ENCODE measurements at places on chromosomes 7 and 10.

DNA sequence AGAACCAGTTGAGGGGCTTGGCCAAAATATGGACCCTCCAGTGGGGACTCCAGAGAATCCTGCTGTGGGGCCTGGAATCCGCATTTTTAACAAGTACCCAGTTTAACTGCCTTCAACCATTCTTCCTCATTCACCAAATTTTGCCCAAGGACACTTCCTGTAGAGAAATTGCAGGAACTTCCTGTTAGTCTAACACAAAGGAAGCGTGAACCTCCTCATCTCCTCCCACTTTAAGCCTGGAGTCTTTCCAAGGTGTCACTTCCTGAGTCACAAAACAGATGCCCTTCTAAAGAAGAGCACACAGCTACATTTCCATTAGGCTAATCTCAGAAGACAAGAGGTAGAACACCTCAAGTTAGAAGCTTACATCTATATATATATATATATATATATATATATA, 188.4 kb downstream of the PPP1R17 start:
- DNase-seq = no peak

DNA sequence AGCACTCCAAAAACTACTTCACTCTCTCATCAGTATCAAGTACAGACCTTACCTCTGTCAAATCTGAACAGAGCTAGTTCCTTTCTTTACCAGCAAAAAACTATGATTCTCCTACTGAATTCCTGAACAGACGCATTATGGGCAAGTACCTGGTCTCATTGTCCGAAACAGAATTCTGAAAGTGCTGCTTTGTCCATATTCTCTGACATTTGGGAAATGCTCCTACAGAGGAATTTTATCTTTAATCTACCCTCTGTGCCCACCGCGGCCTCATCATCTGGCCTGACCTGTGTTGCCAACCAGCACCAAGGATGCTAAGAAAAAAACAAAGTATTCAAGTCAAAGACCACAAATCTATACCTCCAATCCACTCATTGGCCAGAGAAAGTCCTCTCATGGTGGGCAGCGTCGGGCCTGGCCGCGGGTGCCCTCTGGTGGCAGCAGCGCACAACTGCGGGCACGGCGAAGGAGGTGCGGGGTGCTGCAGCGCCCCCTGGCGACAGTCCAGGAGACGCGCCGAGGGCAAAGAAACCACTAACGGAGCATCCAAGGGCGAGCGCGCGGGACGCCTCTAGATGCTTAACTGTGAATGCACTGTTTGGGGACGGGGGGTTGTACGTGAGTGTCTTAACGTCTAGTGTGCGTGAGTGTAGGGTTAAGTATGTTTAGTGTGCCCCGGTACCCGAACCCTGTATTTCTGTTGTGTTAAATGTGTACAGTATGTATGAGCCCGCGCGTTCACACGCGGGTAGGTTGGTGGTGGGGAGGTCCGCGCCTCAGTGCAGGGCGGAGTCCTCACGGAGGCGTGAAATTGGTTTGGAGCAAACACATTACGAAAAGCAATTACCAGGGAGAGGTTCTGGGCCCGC, 5.0 kb upstream of the GBX1 start:
- DNase-seq = peak; percentile 89

- DNase-seq = no peak
These were observed 184.3 kb downstream of the NRP1 start for GRCh38 chr10:33150146-33150545.

DNA sequence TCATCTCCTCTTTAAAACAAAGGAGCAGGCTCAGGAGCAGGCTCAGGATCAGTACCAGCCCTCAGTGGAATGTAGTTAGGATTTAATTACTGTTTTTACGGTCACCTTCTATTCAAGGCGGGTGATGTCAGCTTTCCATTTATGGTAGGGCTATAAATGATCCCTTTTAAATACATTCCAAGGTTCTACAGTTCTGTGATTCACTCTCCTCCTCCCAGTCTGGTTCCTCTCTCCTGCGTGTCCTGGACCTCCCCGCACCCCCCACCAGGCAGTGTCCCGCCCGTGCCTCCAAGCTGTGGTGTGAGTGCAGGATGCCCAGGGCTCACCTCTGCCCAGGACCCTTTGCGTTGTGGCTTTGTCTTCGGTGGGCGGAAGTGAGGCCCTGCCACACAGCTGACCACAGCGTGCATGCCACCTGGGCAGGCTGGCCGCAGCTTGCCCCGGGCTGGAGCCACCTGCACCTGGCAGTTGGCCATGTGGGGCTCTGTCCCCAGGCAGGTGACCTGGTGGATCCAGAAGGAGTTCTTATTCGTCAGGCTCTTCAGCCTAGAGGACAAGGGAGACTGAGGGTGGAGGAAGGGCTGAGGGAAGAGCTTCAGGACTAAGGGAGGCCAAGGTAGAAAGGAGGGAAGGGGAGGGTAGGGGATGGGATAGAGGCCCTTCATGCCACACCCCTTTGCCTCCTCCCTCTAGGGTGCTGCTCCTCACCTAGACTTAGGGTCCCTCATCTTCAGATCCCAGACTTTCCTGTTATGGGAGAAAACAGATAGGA, 9.1 kb downstream of the LOXL4 start:
- peak; percentile 33 for DNase-seq

DNA sequence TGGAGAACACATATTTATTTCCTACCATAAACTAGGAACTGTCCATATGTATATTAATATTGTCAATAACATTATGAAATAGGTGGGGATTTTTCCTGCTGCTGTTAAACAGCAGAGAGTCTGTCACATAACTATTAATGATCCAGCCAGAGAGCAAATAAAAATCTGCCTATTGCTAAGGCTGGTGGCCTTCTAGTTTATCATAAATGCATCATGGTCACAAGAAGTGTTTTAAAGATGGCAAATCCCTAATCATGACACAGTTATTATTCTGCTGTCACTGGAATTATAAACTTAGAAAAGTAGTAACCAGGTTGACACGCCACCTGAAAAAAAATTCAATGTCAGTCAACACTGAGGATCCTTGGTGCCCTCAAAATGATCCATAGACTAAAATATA, 132.3 kb downstream of the HGF start:
- no peak for DNase-seq

DNA sequence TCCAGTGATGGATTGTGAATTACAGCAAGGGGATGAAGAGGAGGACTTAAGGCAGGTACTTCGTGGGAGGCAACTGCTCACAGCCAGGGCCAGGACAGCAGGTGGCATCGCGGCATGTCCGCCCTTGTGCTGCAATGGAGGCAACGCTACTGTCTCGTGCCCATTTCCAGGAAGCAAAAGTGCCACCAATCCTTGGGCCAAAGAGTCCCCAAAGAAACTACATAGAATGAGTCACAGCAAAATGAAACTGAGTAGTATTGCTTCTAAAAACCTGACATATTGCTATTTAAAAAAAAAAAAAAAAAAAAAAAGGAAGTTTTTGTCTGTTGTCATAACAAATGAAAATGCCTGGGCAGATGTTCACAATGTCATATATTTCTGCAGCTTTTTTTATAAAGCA, 46.6 kb downstream of the RSU1 start:
- DNase-seq = no peak

DNA sequence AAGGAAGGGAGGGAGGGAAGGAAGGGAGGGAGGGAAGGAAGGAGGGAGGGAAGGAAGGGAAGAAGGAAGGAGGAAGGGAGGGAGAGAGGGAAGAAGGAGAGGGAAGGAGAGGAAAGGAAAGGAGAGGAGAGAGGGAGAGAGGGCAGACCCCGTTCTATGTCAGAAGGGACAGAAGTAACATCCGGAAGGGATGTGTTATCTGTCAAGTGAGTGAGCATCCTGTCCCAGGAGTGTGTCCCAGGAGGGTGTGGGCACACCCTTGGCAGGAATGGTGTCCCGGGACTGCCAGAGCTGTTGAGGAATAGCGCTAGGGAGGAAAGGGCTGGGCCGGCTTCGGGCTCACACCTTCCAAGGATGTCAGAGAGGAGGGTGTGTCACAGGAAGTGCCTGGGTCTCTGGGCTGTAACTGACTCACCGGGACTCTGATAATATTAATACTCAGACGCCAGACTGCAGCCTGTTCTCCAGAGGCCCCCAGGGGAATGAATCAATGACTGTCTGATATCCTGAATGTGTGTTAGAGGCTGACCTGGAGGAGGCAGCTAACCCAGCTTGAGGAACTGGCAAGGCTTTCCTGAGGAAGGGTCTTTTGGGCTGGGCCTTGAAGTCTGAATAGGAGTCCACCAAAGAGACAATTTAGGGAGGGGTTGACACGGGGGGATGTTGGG, 125.6 kb upstream of the TNRC18 start:
- DNase-seq = no peak

DNA sequence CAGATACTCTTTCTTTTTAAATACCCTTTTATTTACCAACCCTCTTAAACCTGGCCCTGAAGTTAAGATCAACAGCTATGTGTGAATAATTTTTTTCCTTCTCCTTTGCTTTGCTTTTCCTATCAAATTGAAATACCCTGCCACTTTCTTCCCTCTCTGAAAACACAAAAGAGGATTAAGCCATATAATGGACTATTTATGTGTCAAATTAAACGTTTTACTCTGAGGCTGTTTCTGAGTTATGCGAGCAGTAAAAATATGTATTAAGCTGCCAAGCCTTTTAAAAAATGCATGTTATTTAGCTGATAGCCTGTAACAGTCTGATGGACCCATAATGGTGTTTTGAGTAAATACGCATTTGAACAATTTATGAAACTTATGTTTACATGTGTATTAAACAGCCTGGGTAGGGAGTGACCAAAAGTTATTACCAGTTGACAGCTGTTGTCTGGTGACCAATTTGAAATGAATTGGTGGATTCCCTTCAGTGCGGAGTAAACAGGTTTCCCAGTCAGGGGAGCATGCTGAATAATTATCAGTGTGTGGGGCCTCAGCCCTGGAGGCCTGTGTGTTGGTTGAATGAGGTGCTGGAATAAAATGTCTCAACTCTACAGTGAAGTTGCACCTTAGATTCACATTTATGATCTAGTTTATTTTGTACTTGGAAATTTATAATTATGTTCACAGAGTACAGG, 89.6 kb downstream of the AUTS2 start:
- no peak for DNase-seq

DNA sequence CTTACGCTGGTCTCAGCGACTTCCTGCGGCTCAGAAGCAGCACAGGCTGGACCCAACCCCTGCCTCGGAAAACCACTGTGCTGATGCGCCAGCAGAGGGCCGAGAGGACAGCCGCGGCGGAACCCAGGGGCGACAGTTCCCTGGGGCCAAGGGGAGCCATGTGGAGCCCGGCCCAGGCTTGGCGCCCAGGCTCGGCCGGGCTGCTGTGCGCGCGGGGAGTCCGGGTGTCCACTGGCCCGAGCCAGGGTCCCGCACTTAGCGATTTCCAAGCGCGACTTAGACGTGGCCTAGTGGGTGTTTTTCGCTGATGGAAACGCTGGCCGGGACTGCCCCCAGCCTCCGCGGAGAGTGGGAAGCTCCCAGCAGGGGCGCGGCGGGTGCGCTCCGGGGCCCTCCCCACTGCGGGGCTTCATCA, 18.6 kb upstream of the ZNF32 start:
- peak; percentile 73 for DNase-seq

- no peak for DNase-seq
These were observed 6.0 kb upstream of the GNB2 start for GRCh38 chr7:100667331-100668068.

DNA sequence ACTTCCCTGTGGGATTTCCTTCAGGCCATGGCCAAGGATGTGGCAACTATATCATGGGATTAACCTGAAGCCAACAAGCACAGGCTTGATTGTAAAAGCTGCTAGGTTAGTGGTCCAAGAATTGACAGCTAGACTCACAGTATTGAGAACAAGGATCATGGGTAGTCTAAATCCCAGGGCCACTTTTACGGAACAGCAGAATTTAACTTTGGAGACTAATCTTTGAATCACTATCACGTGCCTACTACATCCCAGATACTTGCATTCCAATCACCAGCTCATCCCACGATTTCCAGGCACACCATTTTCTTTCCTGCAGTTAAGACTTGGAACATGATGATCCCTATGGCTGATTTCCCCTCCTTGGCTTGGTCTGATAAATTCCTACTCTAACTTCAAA, 65.6 kb upstream of the ADO start:
- no peak for DNase-seq

DNA sequence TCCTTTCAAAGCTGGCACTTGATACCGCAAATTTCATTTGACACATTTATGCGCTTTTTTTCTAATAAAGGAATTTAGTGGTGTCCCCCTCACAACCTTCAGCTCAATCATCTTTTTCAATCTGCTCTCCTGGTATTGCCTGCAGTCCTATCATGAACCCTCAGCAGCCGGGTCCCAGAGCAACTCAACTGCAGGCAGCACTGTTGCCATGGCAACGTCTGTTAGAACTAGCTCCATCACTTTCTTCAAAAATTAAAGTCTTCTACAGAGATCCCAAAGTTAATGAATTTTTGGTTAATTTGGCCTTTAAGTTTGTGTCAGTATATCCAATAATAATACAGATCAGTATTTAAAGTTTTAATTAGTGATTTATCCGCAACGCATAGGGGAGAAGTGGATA, 136.1 kb upstream of the TARP start:
- DNase-seq = no peak

DNA sequence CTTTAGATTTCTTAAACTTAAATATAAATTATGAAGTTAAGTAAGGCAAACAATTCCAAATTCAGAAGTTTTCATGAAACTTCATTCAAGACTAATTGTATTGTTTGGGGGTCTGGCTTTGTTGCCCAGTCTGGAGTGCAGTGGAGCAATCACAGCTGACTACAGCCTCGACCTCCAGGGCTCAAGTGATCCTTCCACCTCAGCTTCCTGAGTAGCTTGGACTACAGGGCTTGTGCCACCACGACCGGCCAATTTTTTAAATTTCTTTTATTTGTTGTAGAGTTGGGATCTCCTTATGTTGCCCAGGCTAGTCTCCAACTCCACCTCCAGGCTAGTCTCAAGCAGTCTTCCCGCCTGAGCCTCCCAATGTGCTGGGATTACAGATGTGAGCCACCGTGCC, 12.5 kb downstream of the P4HA1 start:
- no peak for DNase-seq

- no peak for DNase-seq
These were observed 1024.8 kb downstream of the LRMDA start for GRCh38 chr10:76456197-76456596.

GRCh38 chr10:7153750-7154149, 257.1 kb downstream of the SFMBT2 start:
- no peak for DNase-seq

GRCh38 chr10:90133606-90134005, 432.2 kb downstream of the KIF20B start:
- no peak for DNase-seq

DNA sequence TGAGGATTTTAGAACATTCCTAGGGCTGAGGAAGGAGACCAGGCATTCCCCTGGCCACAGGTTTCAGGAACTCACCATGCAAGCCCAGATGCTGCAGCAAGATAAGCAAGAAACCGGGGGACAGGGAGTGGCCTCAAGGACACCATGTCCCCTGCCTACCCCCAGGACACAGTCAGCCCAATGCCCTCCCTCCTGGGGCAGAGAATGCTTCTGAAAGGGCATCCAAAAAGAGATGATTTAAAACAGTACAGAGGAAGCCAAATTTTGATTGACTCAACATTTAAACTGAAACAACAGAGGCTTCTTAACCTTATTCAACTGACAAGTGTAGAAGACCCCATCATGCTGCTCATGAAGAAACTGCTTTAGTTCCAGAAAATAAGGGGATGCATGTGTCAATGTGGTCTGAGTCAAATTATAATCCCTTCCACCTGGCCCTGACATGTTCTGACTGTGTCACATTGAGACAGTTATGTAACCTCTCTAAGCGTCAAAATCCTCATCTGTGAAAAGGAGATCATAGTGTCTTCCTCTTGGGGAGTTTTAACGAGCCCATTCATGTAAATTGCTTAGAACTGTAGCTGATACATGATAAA, 60.0 kb downstream of the ICA1 start:
- DNase-seq = no peak

GRCh38 chr10:59456199-59456598, 93.8 kb upstream of the FAM13C start:
- no peak for DNase-seq
